ENCODE measurements at places on chromosomes 11 and 22.

- DNase-seq: no peak
Observed at GRCh38 chr11:33027846-33028536, 11.4 kb upstream of the TCP11L1 start.

DNA sequence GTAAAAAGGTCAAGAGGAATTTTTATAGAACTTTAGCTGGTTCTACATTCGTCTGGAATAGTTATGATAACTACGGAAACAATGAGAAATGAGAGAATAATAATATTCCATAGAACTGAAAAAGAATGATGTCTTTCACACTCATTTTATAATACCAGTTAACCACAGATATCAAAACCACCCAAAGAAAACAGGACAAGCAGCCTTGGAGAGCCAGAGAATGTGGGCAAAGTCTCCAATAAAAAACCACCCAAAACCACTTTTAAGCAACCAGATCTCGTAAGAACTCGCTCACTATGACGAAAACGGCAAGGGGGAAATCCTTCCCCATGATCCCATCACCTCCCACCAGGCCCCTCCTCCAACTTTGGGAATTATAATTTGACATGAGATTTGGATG lies 60.8 kb downstream of the ARHGAP32 start:
- DNase-seq: no peak

GRCh38 chr22:35299217-35299672 lies 449 bp upstream of the TOM1 start:
- no peak for DNase-seq

DNA sequence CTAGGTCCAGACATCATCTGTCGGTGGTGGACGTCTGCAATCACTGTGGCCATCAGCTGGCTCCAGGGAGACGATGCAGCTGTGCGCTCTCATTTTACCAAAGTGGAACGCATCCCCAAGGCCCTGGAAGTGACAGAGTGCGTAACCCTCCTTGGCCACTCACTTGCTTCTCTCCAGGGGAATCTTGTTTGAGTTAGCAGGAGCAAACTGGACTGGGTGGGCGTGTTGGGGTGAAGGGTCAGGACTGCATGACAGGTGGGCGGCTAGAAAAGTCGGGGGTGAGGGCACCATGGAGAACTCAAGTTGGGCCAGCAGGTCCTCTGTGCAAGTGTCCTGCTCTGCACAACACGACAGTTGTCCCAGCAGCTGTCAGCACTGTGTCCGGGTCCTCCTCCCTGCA lies 16.2 kb downstream of the SHISA8 start:
- DNase-seq: no peak

- DNase-seq: no peak
Observed at GRCh38 chr22:30870451-30871345, 97.9 kb downstream of the MORC2 start.

DNA sequence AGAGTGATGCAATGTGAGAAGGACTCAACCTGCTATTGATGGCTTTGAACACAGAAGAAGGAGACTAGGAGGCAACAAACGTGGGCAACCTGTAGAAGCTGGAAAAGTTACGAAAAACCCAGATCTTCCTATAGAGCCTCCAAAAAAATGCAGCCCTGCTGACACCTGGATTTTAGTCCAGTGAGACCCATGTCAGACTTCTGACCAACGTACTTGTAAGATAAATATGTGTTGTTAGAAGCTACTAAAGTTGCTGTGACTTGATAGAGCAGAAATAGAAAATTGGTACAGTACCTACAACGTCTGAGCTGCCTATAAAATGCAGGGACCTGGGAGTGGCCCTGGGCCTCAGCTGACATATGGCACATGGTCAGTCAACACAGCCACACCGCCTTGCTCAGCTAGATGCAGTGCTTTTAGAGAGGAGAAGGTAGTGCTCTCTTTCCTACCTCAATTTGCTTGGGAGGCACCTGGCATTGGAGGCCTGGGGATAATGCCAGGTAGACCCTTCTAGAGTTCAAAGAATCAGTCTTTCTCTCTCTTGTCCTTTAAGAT lies 97.4 kb downstream of the ARL14EP start:
- no peak for DNase-seq

DNA sequence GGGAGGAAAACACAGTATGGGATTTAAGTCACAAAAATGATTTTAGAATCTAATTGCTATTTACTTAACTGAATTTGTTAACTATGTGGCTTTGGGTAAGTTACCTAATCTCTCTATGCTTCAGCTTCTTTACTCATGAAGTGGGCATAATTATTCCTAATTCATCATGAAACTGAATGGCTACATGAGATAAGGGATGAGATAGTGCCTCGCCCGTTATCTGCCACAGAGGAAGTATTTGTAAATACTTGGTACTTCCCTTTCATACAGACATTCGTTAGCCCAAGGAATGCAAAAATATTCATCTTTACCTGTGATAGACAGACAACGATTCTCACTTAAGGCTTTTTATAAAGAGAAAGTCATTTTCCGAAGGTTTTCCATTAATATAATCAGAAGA lies 221.2 kb upstream of the BLID start:
- no peak for DNase-seq

- no peak for DNase-seq
Observed at GRCh38 chr11:115707180-115707905, 203.1 kb upstream of the CADM1 start.

DNA sequence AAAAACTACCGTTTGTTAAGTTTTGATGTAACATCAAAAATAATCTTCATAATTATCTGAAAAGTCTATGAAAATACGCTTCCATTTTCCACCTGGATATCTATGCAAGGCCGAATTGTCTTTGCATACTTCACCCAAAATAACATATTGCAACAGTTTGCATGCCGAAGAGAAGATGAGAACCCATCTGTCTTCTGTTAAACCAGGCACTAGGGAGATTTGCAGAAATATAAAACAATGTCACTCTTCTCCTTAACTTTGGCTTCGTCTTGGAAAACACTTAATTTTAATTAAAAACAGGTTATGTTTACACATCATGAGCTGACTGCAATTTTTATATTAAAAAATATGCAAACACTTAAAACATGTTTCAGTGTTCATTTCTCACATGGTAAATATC lies 1325.8 kb downstream of the TBC1D22A start:
- DNase-seq: no peak

- no peak for DNase-seq
Observed at GRCh38 chr11:81165164-81165563, 1568.5 kb downstream of the FAM181B start.

- DNase-seq: no peak
Observed at GRCh38 chr22:45583504-45583903, 80.8 kb downstream of the FBLN1 start.

- no peak for DNase-seq
Observed at GRCh38 chr11:109960831-109961230, 132.4 kb upstream of the ZC3H12C start.

GRCh38 chr11:70169127-70169526 lies 34.0 kb upstream of the FADD start:
- DNase-seq: no peak

DNA sequence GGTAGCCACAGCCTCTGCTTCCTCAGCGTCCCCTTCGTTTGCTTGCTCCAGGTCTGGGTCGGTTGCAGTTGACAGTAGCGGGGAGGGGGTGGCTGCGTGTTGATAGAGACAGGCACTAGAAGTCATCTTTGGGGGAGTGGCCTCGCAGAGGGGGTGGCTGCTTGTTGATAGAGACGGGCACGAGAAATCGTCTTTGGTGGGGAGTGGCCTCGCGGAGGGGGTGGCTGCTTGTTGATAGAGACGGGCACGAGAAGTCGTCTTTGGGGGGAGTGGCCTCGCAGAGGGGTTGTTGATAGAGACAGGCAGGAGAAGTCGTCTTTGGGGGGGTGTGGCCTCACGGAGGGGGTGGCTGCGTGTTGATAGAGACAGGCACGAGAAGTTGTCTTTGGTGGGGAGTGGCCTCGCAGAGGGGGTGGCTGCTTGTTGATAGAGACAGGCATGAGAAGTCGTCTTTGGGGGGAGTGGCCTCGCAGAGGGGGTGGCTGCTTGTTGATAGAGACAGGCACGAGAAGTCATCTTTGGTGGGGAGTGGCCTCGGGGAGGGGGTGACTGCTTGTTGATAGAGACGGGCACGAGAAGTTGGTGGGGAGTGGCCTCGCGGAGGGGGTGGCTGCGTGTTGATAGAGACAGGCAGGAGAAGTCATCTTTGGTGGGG lies 328.3 kb downstream of the TBC1D22A start:
- no peak for DNase-seq

DNA sequence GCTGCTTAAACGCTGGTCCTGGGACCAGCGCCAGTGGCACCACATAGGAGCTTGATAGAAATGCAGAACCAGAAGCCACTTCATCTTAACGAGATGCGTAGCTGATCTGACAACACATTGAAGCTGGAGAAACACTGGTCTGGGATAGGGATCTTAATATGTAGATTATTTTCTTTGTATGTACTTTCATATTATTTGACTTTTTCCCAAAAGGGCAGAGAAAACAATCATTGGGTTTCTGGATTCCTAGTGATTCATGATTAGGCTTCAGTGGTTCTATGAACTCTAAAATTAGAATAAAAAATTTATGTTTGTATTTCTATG lies 12.3 kb downstream of the MPEG1 start:
- no peak for DNase-seq

- no peak for DNase-seq
Observed at GRCh38 chr11:30873924-30874610, 287.9 kb upstream of the MPPED2 start.

DNA sequence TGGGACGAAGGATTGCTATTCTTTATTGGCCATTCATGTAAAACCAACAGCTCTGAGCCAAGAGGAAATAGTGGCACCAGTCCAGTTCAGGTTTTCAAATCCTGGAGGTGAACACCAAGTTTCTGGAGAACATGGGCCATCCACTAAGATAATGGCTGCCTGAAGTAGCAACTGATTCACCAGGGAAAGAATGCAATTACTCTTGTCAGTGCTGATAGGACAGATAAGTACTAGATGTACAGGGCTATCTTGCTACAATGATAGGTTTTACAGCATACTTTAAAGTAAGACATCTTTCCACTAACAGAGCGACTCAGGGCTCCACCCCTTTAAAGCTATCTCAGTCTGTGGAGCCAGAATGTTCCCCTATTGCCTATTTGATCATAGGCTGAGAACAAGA lies 36.8 kb upstream of the APOA1 start:
- DNase-seq: no peak

GRCh38 chr11:128055576-128056217 lies 531.7 kb downstream of the ETS1 start:
- DNase-seq: no peak

DNA sequence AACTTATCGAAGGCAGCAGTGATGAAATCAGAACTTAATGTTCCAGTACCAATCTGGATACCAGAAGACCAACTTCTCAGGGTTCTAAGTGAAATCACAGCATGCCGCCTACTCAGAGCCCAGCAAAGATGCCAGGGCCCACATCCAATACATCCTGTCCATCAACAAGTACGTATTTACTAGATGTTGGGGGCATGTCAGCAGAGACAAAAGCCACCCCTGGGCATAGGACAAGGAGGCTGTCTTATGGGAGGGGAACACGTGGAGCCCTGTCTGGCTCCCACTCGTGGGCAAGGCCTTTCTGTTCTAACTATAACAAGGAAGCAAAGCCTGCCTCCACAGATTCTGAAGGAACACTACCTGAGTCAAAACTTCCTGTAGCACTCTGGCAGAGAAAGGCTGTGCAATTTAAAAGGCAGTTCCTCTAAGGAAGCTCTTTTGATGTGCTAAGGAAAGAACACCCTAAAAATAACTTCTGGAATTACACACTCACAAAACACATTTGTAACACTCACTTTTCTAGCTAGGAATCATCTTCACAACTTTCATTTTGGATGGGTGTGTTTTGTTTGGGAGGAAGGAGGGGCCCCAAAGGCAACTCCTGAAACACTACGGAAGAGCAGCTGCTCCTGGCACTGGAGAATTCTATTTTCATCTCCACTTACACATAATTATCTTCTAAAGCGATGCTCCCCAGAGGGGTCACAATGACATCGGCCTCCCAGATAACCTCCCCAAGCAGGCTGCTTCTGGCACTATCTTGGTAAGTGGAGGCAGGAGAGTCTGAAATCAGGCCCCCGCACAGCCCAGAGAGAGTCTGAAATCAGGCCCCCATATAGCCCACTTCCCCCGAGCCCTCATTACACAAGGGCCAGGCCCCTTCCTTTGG lies 14.2 kb downstream of the SMCO4 start:
- DNase-seq: no peak
